ENCODE measurements at places on chromosomes 13 and 19.

DNA sequence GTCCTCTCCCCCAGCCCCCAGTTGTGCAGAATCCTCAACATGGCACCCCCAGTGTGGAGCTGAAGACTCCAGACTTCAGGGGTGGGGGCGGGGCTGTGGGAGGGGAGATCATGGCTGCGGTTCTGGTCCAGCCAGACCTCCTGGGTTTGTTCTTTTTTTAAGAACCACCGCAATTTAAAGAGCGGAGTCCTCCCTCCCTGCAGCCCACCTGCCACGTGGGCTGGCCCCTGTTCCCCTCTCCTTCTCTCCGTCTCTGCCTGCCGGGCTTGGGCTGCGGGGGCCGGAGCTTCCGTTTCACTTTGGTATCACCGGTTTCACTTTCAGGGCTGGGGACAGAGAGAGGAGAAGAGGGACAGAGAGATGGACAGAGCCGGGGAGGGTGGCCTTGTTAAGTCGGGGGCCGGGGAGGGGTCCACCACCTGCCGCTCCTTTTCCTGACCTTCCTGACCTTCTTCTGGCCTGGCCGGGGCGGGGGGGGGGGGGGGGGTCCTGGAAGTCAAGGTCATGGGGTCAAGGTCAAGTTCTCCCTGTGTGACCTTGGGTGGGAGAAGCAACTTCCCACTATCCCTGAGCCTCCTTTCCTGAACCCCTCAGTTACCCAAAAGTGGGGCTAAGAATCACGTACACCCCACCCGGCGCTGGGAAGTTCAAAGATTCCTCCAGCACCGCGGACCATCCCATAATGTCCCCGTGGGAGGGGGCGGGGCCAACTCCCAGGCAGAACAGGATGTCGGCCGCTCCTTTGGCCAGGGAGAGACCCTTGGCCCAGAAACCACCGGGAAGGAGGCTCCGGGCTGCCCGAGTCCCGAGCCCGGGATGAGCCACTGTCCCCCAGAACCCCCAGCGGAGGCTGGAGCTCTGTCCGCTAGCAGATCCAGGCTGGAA lies 11.3 kb upstream of the ZBTB7A start:
- DNase-seq, result peak; percentile 68

- DNase-seq, result no peak
Measured at GRCh38 chr19:49894879-49895565, 1.7 kb downstream of the IL4I1 start.

DNA sequence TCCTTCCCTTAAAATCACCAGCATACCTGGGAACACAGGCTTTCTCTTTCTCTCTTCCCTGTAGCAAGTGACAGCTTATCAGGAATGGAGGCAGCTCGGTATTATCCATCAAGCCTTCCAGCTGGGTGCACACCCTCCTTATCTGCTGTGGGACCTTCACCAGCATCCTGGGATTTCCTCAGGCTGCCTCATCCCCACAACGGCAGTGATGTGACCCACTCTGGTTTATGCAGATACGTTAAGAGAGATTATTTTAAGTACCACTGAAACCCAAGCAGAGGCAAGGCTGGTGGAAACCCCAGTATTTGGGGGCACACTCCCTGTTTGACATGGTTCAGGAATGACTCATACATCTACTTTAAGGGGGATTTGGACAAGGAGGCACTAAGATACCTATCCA lies 192.1 kb downstream of the TM9SF2 start:
- no peak for DNase-seq

GRCh38 chr13:67416047-67416925 lies 186.2 kb upstream of the PCDH9 start:
- DNase-seq, result peak; percentile 93

GRCh38 chr19:15289673-15290072 lies 42.7 kb downstream of the BRD4 start:
- DNase-seq, result no peak

DNA sequence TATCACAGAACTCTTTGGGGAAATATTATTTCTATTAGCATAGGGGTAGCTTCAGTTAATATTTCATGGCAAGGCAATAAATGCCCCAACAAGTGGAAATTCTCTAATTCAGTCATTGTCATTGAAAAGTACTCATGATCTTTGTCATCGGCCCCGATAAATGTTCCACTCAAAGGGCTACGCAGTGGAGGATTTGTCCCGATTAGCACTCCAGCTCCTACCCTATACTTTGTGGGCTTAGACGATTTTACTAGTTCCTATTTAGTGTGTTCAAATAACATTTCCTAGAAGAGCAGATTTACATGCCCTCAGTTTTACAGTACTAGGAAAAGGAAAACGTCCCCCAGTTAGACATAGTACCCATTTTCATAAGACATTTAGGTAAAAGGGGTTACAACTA lies 38.0 kb upstream of the ATP12A start:
- no peak for DNase-seq

- no peak for DNase-seq
Measured at GRCh38 chr13:79650688-79651087, 169.7 kb downstream of the NDFIP2 start.

DNA sequence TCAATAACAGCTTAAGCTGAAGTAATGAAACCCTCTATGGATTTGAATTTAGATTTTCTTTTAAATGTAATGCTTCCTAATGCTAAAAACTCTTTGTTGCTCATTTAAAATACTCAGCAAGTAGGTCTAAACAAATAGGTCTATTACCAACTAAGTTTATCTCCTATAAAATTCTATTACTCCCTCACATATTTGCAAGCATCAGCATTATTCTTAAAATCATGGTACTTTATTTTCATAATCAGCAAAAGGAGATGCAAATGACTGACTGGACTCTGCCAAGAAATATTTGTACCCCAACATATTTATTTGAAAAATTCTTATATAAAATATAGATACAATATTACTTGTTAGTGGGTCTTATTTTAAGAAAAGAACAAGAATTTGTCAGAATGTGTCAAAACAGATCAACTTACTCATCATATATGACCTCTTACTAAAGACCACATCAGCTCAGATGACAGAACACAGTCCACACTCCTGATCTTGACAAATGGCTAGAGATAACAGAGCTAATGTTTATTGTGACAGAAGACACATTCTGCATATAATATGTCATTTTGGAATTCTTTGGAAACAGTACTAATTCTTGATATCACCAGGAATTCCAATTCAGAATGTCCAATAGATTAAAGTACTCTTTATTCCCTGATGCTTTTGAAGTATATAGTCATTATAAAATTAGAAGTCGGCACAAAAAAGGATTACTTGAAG lies 704.6 kb upstream of the PCDH9 start:
- no peak for DNase-seq

DNA sequence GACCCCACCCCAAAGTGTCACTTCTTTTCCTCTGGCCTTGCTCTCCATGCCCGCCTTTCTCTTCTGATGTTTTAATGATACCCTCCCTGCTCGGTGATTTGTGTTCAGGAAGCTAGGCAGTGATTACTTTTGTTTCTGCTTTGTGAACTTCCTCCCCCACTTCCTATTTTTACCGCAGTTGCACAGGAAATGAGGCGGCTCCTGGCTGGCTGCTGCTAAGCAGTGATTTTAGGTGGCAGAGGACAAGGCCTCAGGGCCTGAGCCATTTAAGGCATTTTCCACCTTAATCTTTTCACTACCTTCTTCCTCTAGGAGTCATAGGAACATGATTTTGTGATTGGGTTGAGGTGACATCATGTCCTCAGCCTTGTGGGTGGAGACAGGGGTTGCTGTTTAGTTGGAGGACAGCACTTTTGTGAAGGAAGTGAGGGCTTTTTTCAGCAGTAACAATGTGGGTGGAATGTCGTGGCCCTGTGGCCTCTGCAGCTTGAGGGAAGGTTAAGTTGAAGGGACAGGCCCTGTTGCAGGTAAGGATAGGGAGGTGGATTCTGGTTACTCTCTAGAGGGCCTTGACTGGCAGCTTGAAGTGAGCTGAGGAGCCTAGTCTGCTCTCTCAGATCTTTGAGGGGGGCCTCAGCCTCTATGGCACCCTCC lies 15.7 kb downstream of the GARRE1 start:
- DNase-seq, result peak; percentile 73

- no peak for DNase-seq
Measured at GRCh38 chr13:73759434-73759833, 374.8 kb downstream of the KLF12 start.

DNA sequence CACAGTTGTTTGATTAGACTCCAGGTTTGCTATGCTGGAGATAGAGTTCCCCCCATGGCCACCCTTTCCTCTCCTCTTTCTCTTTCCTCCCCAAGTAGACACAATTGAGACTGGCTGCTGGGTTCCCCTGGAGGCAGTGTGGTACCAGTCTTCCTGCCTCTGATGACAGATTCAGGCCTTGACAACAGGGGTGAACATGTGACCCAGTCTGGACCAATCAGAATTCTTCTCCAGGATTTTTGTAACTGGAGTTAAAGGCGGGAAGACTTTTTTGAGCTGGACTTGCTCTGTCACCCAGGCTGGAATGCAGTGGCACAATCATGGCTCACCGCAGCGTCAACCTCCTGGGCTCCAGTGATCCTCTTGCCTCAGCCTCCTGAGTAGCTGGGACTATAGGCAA lies 48.7 kb downstream of the CCNE1 start:
- peak; percentile 67 for DNase-seq

DNA sequence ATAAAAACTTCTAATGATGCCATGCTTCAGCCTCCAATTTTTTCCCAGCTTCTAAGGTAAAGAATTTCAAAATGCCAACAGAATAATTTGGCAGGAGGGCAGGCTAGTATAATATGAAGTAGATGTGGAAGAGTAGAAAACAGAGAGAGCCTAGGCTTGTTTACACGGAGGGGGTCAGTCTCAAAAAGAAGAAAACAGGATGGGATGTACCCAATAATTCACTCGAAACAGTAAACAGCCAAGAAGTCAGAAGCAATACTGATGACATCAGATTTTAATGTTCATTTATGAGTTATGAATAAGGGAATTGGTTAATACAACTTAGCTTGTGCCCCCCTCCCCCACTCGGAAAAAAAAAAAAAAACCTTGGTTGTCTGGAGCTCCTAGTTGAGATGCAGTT lies 422.5 kb downstream of the FOXO1 start:
- no peak for DNase-seq

- no peak for DNase-seq
Measured at GRCh38 chr13:35549481-35549880, 73.0 kb upstream of the MAB21L1 start.

GRCh38 chr13:27354379-27354778 lies 70.0 kb upstream of the GTF3A start:
- no peak for DNase-seq

- no peak for DNase-seq
Measured at GRCh38 chr13:65825039-65825438, 1405.1 kb downstream of the PCDH9 start.

- DNase-seq, result peak; percentile 66
Measured at GRCh38 chr19:18001777-18002345, 6.1 kb upstream of the ARRDC2 start.

DNA sequence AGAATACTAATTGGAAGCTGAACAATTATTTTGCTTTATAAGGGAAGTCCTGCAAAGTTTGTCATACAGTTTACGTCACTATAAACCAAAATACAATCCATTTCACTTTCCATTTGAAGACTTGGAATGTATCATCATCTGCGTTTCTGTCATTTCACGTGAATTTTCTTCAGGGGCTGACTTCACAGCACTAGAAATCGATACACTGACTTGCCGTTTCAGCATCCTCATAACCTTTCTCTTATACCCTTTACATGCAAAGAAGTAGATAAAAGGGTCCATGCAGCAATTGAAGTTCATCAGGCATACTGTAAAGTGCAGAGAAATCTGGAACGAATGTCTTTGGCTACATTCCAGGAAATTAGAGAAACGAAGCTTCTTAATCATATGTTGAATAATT lies 12.2 kb downstream of the GPR183 start:
- DNase-seq, result no peak

GRCh38 chr19:50723069-50723468 lies at the start of gene CLEC11A:
Gene CLEC11A (plus strand): TSS chr19:50723364. CDS start chr19:50723526, 162 bp downstream.
- DNase-seq, result peak; percentile 69

DNA sequence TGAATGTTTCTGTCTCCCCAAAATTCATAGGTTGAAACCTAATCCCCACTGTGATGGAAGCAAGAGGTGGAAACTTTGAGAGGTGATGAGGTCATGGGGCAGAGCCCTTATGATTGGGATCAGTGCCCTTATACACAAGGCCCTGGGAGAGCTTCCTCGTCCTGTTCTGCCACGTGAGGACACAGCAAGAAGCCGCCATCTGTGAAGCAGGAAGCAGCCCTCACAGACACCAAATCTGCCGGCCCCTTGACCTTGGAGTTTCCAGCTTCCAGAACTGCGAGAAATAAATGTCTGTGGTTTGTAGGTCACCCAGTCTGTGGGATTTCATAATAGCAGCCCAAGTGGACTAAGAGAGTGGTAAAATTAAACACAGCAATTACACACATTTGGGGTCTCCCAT lies 737.4 kb downstream of the UQCRFS1 start:
- no peak for DNase-seq

DNA sequence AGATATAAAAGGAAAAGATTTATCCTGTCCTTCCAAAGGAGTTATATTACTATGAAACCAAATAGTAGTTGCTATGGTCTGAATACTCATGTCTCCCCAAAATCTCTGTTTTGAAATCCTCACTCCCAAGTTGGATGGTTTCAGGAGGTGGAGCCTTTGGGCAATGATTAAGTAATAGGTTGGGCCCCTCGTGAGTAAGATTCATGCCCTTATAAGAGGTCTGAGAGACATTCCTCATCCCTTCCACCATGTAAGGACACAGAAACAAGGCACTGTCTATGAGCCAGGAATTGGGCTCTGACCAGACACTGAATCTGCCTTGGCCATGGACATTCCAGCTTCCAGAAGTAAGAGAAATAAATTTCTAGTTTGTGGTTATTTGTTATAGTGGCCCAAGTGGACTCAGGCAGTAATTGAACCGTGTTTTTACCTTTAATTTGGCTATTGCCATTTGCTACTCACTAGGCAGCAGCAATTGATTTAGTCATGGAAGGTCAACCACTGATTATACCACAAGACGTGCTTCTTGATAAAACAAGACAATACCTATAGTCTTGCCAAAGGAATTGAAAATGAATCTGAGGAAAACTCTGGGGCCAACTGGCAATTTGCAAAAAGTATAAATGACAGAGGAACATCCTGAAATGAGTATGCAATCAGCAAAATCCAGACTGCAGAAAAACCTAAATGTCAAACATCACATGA lies 717.4 kb upstream of the SPRY2 start:
- DNase-seq, result no peak

- peak; percentile 75 for DNase-seq
Measured at GRCh38 chr13:106083620-106084350, 451.7 kb downstream of the EFNB2 start.

GRCh38 chr19:9289231-9289884 lies 20.3 kb downstream of the ZNF699 start:
- no peak for DNase-seq

GRCh38 chr19:35027851-35028599 lies 2.2 kb upstream of the SCN1B start:
- peak; percentile 68 for DNase-seq

Data from endodermal cell (in vitro differentiated cells).